ENCODE measurements at places on chromosomes 7 and 10.

DNA sequence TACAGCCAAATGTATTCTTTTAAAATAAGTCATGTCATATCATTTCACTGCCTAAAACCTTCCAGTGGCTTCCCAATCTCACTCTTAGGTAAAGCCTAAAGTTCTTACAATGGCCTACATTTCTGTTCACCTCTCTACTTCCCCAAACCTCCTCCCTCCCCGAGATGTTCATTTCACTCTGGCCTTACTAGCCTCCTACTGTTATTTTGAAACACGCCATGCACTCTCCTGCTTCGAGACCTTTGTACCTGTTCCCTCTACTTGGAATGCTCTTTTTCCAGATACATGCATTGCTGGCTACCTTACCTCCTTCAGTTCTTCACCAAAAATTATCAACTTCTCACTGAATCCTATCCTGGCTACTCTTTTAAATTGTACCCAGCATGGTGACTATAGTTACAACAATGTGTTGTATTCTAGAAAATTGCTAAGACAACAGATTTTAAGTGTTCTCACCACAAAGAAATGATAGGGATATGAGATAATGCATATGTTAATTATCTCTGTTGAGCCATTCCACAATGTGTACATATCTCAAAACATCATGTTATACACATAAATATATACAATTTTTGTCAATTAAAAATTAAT is 50.6 kb upstream of the STRIP2 start:
- DNase-seq: no peak

- DNase-seq: no peak
These were observed 122.3 kb downstream of the VIPR2 start for GRCh38 chr7:159022238-159022993.

DNA sequence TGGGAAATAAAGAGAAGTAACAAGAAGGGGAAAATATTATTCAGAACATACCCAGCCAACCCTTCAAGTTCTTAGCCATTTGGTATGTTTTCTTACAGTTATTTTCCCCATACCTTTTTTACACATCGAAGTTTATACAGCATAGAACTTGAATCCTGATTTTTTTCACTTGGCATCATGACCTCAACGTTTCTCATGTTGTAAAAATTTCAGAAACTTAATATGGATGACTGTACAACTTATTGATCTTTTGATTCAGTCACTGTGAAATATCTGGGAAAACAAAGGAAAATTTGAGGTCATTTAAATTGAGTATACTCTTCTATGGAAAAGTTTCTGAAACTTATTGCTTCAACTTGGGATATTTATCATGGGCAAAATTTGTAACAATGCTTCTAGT is 103.6 kb upstream of the FAM171A1 start:
- DNase-seq: no peak

- no peak for DNase-seq
These were observed 89.9 kb downstream of the PAXIP1 start for GRCh38 chr7:154912871-154913637.

- DNase-seq: no peak
These were observed 36.9 kb upstream of the EGFR start for GRCh38 chr7:54981913-54982312.
